ENCODE measurements at places on chromosomes 7 and 10. TPM values are rescaled to one million over a fixed set of nuclear protein-coding genes. Genes with fewer than 3 reads are reported as not detected.

The STEAP1B gene
- 1.5 TPM for total RNA-seq

The AKR1C4 gene
- total RNA-seq, result not detected

The EN2 gene
- total RNA-seq, result under 0.01 TPM

The ANKRD7 gene
- total RNA-seq, result 0.97 TPM

The NET1 gene
- 127 TPM for total RNA-seq

The NUTM2D gene
- total RNA-seq, result 1.2 TPM

The ADIRF gene
- total RNA-seq, result 1.5 TPM

The WIPF3 gene
- total RNA-seq, result not detected

The ACBD7 gene
- total RNA-seq, result 0.30 TPM

The ERVW-1 gene
- total RNA-seq, result not detected

The TMEM26 gene
- 0.28 TPM for total RNA-seq

The MSS51 gene
- 2.7 TPM for total RNA-seq

The GJD4 gene
- total RNA-seq, result not detected

The STRIP2 gene
- 3.3 TPM for total RNA-seq

The COL17A1 gene
- total RNA-seq, result 0.30 TPM

The CALHM1 gene
- total RNA-seq, result not detected

The SLC26A4 gene
- total RNA-seq, result 0.46 TPM

The CRYGN gene
- total RNA-seq, result not detected

The TMEM236 gene
- total RNA-seq, result under 0.01 TPM
